CD4-positive, CD25-positive, alpha-beta regulatory T cell (primary cell): ENCODE measurements at places on chromosomes 12 and 14.

- peaks cover 3% of the 10 kb centered on the region for H3K36me3 ChIP-seq
- DNase-seq = peak; percentile 78
- peak overlapping the region; percentile 67 for H3K27ac ChIP-seq
- H3K4me1 ChIP-seq = peaks cover 92% of the 10 kb centered on the region
Observed at GRCh38 chr12:104467346-104467837, 10.6 kb downstream of the CHST11 start.

- no peaks in the 10 kb centered on the region for H3K27me3 ChIP-seq
- no peaks in the 10 kb centered on the region for H3K36me3 ChIP-seq
- H3K4me3 ChIP-seq = no peak overlapping the region
- no peak overlapping the region for H3K27ac ChIP-seq
- H3K4me1 ChIP-seq = no peaks in the 10 kb centered on the region
- no peak for DNase-seq
Observed at GRCh38 chr12:131862600-131862993, 31.8 kb upstream of the ULK1 start.

DNA sequence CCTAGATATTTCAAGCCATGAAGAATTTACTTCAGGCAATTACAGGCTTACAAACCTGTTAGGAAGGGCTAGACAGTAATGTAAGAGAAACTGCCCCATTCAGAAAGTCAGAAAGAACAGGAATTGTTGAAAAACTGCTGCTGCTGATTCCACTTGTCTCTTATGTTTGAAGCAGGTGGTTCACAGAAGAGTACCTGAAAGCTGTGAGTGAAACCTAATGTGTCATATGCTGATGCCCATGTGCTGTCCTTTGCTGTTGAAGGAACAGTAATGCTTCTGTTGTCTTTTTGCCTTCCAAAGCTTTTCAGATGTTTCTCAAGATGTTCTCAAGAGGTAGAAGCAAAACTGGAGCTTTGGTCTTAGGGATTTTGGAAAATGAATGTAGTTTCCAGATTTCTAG, 39.0 kb downstream of the MNAT1 start:
- H3K27ac ChIP-seq = no peak overlapping the region
- no peak for DNase-seq
- H3K27me3 ChIP-seq = no peaks in the 10 kb centered on the region

- no peaks in the 10 kb centered on the region for H3K27me3 ChIP-seq
- H3K4me3 ChIP-seq = no peak overlapping the region
- no peak for DNase-seq
- H3K27ac ChIP-seq = no peak overlapping the region
Observed at GRCh38 chr14:63475761-63476160, 67.4 kb downstream of the PPP2R5E start.

GRCh38 chr12:72273851-72274351, 1.7 kb downstream of the TRHDE start:
- no peaks in the 10 kb centered on the region for H3K36me3 ChIP-seq
- H3K4me1 ChIP-seq = no peaks in the 10 kb centered on the region
- no peak overlapping the region for H3K27ac ChIP-seq
- no peak overlapping the region for H3K4me3 ChIP-seq
- DNase-seq = no peak
- peaks cover 8% of the 10 kb centered on the region for H3K27me3 ChIP-seq

DNA sequence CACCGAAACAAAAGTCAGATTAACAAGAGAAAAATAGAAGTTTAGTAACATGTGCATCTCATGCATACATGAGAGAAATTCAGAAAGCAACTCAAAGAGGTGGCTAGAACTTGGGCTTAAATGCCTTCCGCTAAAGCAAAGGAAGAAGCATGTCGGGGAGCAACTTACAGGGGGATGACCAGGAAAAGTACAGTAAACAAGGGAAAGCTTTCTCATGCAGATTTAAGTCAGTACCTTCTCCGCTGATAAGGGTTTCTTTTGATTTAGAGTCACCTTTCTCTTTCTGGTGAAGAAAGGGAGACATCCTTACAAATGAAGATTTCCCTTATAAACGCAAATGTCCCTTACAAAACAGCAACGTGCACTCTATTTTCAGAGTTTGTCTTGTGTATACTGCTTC, 6.0 kb upstream of the RNASE6 start:
- H3K36me3 ChIP-seq = no peaks in the 10 kb centered on the region
- H3K27ac ChIP-seq = no peak overlapping the region
- no peak for DNase-seq

GRCh38 chr14:95424529-95424928, 91.9 kb downstream of the SYNE3 start:
- H3K4me1 ChIP-seq = no peaks in the 10 kb centered on the region
- H3K4me3 ChIP-seq = no peak overlapping the region
- no peak for DNase-seq

DNA sequence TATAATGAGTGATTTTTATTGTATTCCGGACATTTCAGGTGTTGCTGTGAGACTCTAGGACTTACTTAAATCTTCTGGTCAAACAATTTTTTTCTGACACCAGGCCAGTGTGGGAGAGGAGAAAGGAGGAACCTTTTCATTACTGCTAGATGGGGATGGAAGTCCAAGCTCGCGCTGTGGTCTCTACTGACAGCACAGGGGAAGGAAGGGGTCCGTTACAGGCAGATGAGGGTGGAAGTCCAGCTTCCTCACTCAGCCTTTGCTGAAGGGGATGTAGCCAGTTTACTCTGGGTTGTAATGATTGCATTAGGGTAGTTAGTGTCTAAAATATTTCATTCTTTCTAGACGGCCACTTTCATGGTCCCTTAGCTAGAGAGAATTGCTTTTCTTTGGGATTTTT, 26.3 kb upstream of the ST8SIA1 start:
- no peak overlapping the region for H3K27ac ChIP-seq
- H3K4me3 ChIP-seq = no peak overlapping the region
- no peaks in the 10 kb centered on the region for H3K27me3 ChIP-seq
- DNase-seq = no peak
